ENCODE measurements at places on chromosomes 7 and 10.
A peak's percentile ranks its signal among the peaks of the same experiment; 100 is the strongest.

DNA sequence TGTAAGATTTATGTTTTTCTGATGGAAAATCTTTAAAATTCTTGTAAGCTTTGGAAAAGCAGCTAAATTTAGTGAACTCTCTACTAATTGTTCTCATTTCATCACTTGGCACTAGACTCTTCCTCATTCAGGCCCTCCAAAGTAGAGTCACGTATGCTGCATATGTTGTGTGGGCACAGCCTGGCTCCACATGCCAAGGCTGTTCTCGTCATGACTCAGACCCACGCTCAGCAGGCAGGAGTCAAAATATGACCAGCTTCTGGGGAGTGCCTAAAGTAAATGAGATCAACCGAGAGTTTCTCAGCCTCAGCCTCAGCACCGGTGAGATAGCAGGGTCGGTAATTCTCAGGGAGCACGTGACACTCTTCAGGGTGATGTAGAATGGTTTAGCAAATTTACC lies 1672.9 kb downstream of the REEP3 start:
- DNase-seq = no peak

DNA sequence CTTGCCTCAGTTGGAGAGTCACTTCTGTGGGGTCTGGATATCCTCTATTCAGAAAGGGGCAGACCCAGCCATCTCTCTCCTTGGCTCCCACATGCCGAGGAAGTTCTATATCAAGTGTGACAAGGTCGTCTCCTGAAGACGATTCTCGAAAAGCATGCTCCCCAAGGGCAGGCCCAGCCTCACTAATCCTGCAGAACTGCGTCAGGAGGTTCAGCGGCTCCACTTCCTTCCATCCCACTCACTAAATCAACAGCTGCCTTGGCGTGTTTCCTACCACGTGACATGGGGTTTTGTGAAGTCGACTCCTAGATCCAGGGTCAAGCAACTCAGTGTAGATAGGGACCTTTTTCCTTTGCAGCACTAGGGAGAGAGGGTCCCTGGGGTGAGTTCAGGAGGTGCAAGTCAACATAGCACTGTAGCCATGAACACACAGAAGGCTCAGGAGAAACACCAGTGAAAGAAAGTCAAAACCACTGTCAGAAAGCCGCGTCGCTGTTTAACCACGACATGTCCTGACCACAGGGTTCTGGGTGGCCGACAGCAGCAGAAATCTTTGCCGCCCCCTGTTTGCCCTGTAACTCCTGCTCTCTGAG lies 156.4 kb downstream of the PRPF18 start:
- DNase-seq = no peak

GRCh38 chr7:94029976-94030375 lies 25.8 kb upstream of the BET1 start:
- DNase-seq = no peak

- no peak for DNase-seq
Measured at GRCh38 chr10:33303988-33304387, 30.5 kb downstream of the NRP1 start.

DNA sequence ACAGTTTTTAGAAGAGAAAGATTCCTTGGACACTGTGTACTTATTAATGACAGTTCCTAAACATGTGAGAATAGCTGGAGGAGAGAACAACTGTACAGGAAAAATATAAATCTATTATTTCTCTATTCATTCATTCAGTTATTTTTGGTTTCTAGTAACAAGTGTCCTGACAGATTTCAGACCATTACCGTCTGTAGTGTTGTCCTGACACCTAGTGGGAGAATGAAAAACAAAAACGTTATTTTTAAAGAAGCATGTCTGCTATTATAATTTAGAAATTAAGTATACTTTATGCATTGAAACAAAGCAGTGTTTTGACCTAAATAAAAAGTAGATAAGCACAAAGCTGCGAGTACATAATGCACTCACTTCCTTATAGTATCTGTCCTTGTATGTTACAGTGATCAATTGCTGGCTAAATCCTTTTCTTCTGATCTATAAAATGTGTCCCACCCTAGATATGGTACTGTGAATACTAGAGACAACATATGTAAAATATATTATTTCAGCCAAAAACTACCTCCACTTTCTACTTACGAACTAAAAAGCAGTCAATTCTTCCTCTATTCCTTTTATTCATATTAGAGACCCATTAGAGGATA lies 575.6 kb downstream of the ARL4A start:
- peak; percentile 67 for DNase-seq

GRCh38 chr10:68832601-68833000 lies 5.3 kb downstream of the STOX1 start:
- no peak for DNase-seq

GRCh38 chr7:112138325-112138852 lies 67.8 kb downstream of the DOCK4 start:
- DNase-seq = no peak

DNA sequence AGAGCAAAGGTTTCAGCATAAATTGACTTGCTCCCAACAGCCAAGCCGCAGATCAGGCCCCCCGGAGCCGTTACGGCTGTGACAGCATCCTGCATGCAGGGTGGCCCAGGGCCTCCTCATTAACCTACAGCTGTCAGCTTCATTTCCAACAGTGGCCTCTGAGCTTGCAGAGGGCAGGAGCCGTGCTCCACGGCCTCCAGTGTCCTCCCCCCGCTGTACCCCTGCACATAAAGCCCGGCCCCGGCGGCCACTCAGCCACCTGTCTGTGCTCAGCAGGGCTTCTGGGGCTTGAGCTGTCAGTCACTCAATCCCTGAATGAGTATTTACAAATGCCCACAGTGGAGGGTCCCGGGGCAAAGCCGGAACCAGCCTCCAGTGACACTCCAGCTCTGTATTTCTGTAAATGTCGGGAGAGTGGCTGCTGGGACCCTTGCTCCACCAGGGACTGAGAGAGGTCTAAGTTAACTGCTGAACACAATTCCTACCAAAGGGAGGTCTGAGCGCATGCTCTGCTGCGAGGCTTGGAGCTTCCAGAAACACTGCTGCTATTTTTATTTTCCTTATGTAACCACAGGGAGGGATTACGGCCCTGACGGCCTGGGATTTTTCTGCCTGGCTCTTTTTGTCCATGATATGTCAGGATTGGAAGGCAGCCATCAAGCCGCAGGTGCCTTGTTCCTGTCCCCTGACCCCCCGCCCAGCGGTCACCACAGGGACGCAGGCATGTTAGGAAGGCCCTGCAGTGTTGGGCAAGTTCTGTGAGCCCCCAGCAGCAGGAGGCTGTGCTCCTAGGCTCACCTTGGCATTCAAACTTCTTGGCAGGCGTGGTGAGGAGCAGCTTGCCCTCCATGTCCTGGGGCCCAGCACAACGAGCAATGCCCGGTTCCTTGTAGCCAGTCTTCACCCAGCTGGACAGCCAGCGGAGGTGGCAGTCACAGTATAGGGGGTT lies 165.0 kb downstream of the SLIT1 start:
- no peak for DNase-seq

- DNase-seq = no peak
Measured at GRCh38 chr7:14630048-14630447, 272.5 kb downstream of the DGKB start.

DNA sequence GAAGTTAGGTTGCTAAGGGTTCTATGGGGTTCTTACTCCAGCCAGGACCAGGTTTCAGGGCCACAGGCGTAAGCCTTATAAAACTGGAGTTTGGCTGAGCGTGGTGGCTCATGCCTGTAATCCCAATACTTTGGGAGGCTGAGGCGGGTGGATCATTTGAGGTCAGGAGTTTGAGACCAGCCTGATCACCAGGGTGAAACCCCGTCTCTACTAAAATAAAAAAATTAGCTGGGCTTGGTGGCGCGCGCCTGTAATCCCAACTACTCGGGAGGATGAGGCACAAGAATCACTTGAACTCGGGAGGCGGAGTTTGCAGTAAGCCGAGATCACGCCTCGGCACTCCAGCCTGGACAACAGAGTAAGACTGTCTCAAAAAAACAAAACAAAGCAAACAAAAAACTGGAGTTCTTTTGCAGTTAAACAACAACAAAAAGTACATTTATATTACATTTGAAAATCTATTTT lies 347 bp upstream of the RRP12 start:
- DNase-seq = no peak

GRCh38 chr10:73983096-73984047 lies 14.5 kb upstream of the VCL start:
- no peak for DNase-seq

DNA sequence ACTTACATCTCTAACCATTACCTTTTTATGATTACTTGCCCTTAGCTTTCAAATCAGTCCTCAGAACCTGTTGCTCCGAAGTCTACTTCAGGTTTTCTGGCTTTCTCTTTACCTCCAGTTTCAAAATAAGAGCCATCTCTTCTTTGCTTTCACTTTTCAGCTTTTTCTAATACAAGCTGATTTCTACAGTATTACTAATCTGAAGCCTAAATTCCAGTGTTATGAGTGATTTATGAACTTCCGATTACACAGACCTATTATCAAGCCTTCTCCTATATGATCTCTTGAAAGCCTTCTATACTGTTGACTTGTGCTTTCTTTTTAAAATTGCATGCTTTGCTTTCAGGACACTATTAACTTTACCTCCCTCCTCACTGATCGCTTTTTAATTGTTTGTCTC lies 1307.8 kb upstream of the CELF2 start:
- DNase-seq = no peak

- no peak for DNase-seq
Measured at GRCh38 chr10:122140461-122140902, 130.6 kb upstream of the BTBD16 start.

- no peak for DNase-seq
Measured at GRCh38 chr7:148397551-148397950, 193.0 kb upstream of the C7orf33 start.

DNA sequence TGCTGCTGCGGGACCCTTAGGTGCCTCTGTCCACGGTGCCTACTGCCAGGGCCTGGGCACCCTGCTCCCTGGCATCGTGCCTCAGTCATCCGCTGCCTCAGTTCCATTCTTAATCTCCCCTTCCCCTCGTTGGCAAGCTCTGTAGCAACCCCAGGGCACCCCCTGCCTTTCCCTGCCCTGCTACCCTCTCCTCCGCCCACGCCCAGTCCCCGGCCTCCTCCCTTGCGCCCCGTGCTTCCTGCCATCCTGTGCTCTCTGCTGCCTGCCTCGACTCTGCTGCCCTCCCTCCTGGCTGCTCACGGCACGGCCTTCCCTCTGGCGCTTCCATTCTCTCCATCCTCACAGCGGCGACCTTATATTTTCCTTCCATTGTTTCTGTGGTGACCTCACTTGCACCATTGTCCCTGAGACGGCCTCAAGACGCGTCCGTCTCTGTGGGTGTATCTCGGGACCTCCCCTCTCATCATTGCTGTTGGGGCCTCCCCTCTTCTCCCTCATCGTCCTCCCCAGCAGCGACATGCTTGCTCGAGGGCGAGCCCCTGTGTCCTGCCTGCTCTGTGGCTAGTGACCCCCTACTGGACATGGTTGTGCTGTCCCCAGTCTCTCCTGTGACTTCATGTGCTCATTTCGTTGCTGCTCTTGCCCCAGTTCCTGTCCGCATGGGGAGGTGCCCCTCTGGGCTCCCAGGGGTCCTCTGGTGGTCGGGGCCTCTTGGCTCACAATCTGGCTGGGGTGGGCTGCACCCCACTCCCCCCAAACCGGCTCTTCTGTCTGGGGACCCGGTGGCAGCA lies 35.3 kb downstream of the AGAP3 start:
- DNase-seq = no peak

DNA sequence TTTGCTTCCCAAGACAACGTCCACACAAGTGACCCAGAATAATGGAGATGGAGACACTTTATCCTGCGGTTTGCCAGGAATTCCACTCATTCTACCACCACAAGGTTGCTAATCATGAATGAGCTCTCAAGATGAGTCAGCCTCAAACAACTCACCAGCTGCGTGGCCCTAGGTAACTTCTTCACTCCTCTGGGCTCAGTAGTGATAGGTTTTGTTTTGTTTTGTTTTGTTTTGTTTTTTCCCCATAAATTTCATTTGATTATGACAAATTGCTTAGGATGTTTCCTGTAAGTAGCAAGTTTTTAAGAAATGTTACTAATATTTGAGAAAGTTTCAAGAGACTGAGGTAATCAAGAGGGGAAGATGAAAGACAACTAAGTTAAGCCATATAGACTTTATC lies 286.8 kb downstream of the PARD3 start:
- DNase-seq = peak; percentile 74

DNA sequence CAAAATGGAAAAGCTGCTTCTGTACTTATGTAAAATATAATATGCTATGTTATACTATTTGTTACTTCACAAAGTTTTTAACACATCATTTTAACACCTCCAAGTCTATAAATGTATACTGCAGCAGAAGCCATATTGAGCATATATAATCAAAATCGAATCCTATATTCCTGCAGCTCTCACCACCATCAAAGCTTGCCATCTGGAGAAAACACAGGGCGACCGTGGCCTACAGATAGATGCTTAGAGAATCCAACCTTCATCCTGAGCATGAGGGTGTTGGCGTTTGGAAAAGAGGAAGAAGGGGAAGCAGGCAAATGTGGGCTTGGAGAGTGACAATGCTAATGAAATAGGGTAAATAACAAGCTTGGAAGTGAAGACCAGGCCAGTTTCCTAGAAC lies 258.8 kb upstream of the IMMP2L start:
- DNase-seq = no peak

DNA sequence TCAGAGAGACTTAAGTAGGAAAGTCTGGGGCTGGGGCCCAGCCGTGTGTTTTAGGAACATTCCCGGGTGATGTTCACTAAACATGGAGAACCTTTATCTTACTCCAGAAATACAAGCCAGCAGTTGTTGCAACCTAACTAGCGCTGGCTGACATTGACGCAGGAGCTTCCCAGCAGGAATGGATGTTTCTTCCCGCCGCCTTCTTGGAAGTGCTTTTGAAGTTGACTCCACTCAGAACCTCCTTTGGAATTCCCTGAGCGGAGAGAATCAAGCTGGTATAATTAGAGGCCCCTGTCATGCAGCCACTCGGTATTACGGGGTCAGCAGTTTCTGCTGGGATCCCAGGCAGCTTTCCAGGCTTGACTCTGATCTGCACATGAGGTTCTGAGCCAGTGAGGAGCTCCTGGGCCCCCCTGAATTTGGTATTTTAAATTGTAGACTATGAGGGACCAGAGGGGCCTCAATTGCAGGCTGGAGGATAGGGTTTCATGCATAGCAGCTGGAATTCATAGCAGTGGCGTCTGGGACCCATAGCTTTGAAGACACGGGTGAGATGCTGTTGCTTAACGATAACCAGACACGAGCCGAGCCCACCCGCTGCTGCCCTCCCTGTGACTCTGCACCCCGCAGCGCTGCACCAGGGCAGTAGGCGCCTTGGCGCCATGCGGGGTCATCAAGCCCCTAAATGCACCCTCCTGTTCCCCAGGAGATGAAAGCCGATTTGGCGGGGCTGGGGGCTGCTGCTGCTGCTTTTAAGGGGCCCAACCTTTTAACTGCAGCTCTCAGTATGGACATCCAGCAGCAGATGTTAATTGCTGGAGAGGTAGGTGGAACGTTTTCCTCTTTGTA lies 61.8 kb downstream of the EEPD1 start:
- DNase-seq = no peak

- no peak for DNase-seq
Measured at GRCh38 chr10:63544418-63544817, 23.2 kb downstream of the REEP3 start.

Data from SW480 (cell line).